ENCODE measurements at places on chromosomes 1 and 21.

GRCh38 chr1:232558954-232559353 is 71.0 kb downstream of the SIPA1L2 start:
- DNase-seq, result no peak

- no peak for DNase-seq
Observed at GRCh38 chr1:198734323-198735008, 95.6 kb downstream of the PTPRC start.

GRCh38 chr1:92095874-92096273 is 15.7 kb downstream of the BTBD8 start:
- DNase-seq, result no peak

DNA sequence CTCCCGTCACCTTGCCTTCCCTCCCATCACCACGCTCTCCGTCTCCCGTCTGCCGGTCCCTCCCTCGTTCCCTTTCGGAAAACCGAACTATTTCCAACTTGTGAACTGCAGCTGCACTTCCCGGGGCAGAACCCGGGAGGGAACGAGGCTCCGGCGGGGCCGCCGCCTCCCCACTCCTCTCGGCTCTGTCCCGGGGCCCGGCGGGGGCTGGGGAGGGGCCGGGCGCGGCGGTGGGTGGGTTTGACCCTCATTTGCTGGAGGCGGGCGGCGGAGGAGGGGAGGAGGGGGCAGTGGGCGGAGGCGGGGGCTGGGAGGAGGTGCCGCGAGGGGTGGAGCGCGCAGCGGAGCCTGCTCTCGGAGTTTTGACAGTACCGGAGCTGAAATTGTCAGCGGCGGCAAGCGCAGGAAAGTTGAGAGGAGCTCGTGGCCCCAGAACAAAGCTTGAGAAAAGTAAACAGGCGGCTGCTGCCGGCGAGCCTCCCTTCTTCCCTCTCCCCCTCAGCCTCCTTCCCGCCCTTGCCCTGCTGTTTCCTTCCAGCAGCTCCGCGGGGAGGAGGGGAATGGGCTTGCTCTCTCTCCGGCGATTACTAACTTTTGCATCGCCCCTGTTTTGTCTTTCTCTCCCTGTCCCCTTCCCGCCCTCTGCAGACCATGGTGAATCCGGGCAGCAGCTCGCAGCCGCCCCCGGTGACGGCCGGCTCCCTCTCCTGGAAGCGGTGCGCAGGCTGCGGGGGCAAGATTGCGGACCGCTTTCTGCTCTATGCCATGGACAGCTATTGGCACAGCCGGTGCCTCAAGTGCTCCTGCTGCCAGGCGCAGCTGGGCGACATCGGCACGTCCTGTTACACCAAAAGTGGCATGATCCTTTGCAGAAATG is 2.9 kb downstream of the LMO4 start:
- peak; percentile 47 for DNase-seq

DNA sequence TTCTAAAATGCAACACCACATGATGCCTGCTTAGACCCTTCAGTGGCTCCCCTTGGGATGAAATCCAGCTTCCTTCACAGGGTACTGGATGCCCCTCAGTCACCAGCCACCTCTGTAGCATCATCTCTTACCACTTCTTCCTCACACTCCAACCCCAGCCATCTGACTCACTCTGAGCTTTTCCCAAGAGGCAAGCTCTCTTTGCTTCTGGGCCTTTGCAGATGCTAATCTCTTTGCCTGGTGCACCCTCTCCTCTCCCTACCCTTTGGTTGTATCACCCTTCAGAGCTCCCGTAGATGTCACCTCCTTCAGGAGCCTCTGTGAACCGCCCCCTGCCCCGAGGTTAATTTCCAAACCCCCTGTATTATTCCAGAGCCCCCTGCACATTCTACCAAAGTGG is 164.8 kb upstream of the ZC3H12A start:
- no peak for DNase-seq

GRCh38 chr21:37658817-37659458 is 257.3 kb downstream of the KCNJ6 start:
- no peak for DNase-seq

DNA sequence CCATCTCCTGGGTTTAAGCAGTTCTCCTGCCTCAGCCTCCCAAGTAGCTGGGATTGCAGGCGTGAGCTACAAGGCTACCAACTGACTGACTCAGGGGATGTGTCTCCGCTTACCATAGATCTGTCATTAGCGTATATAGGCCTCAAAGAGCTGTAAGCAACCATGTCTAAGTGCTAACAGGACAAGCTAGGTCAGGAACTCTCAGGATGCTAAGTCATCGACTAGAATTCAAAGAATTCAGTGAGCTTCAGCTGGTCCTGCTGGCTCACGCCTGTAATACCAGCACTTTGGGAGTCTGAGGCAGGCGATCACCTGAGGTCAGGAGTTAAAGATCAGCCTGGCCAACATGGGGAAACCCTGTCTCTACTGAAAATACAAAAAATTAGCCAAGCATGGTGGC is 29.5 kb downstream of the CAPN2 start:
- no peak for DNase-seq

DNA sequence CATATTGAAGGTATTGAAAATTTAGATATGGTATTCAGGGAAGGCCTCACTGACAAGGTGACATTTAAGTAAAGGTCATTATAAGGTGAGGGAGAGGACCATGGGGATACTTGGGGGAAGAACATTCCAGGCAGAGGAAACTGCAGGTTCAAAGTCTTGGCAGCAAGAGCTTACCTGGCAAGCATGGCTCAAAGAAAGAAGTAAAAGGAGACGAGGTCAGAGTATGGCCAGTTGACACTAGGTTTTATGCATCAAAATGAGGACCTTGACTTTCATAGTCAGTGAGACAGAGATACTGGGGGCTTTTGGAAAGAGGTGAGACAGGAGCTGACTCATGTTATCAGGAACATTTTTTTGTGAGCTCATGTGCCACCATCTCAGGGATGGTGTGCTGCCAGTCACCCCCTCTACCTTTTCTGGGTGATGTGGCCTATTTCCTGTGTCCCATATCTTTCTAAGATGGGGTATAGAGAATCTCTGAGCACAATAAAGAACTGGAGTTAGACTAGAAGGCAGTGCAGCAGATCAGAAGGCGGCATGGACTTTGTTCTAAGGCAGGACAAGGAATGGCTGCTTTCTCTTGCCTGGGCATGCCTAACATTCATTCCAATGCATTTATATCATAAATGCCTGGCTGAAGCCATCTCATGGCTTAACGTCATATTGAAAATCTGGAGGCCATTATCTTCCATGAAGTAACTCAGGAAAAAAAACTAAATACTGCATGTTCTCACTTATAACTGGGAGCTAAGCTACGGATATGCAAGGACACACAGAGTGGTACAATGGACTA is 406.7 kb downstream of the NTNG1 start:
- DNase-seq, result no peak

- no peak for DNase-seq
Observed at GRCh38 chr1:19774180-19774785, 25.4 kb downstream of the TMCO4 start.
